ENCODE measurements at places on chromosomes 1 and 21.

- no peak for DNase-seq
Observed at GRCh38 chr1:8251635-8252034, 66.3 kb upstream of the SLC45A1 start.

GRCh38 chr1:68319907-68320306 is 87.6 kb upstream of the WLS start:
- no peak for DNase-seq

- DNase-seq: no peak
Observed at GRCh38 chr1:240484804-240485443, 127.0 kb downstream of the GREM2 start.

GRCh38 chr1:166695115-166695514 is 144.2 kb upstream of the POGK start:
- DNase-seq: no peak

All from stimulated activated CD4-positive, alpha-beta T cell treated with anti-CD3 and anti-CD28 coated beads, Interleukin-1b, Interleukin-23, amount 100 ng/mL, for 1 hour (primary cell).